ENCODE measurements at places on chromosomes 7 and 10.

GRCh38 chr7:140455743-140456142, 23.6 kb downstream of the MKRN1 start:
- no peak for DNase-seq

DNA sequence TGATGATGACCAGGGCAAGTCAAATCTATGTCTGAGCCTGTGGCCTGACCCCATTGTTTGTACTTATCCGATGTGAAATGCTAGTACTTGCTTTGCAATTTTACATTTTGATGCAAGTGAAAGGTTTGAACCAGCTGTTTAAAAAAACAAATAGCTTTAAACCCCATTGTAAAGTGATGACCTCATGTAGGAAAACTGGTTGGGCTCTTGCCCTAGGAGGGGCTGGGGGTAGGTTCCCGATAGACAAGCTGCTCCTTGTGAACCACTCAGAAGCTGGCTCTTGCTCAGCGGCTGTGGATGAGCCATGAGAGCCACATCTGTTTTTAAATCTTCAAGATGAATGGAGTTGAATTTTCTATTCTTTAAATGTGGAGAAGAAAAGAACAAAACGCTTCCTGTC, 185.3 kb downstream of the WDR11 start:
- no peak for DNase-seq

- DNase-seq, result no peak
Measured at GRCh38 chr7:151896086-151896485, 19.2 kb upstream of the PRKAG2 start.

DNA sequence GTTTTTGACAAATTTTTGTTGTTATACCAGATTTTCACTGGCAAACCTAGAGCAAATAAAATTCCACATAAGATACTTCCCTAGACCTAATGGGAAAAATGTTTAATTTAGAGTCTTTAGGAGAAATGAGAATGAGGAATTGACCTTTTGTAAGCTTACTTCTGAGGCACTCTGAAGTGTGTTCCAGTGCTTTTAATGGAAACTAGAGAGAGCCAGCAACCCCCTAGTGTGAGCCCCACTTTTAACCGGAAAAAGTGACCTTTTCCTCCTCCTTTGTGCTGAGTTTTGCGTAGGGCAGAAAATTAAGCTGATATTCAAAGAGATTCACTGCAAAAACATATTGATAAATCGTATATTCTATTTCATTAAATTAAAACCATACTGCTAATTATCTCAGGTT, 5.2 kb downstream of the IKZF1 start:
- no peak for DNase-seq

DNA sequence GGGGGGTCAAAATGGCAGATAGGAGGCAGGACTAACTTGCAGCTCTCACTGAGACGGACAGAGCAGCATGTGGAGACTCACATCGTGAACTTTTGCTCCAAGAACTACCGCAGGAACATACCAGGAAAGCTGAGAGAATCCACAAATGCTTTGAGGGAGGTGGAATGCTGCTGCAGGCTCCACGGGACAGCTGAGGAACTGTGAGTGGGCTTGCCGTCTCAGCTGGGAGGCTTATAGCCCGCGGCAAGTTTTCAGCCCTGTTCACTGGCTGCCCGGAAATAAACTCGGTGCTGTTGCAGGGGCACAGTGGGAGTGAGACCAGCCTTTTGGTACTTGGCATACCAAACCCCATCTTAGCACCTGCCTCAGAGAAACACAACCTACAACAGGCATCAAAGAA, 19.1 kb upstream of the WDR11 start:
- DNase-seq, result no peak

DNA sequence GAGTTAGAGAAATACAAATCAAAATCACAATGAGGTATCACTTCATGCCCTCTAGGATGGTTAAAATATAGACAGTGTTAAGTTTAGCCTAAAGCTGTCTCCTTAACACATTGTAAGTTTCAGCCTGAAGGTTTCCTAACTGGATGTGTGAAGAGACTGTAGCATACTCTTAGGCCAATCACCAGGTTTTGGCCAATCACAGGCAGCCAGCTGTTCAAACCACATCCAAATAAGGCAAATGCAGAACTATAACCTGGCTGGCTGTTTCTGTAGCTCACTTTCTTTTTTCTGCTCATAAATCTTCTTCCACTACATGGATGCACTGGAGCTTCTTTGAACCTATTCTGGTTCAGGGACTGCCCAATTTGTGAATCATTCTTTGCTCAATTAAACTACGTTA, 19.7 kb downstream of the ESYT2 start:
- DNase-seq, result no peak

- DNase-seq, result no peak
Measured at GRCh38 chr7:107643938-107644308, 16.7 kb upstream of the SLC26A4 start.

GRCh38 chr10:12907656-12908055, 93.9 kb downstream of the CCDC3 start:
- no peak for DNase-seq

DNA sequence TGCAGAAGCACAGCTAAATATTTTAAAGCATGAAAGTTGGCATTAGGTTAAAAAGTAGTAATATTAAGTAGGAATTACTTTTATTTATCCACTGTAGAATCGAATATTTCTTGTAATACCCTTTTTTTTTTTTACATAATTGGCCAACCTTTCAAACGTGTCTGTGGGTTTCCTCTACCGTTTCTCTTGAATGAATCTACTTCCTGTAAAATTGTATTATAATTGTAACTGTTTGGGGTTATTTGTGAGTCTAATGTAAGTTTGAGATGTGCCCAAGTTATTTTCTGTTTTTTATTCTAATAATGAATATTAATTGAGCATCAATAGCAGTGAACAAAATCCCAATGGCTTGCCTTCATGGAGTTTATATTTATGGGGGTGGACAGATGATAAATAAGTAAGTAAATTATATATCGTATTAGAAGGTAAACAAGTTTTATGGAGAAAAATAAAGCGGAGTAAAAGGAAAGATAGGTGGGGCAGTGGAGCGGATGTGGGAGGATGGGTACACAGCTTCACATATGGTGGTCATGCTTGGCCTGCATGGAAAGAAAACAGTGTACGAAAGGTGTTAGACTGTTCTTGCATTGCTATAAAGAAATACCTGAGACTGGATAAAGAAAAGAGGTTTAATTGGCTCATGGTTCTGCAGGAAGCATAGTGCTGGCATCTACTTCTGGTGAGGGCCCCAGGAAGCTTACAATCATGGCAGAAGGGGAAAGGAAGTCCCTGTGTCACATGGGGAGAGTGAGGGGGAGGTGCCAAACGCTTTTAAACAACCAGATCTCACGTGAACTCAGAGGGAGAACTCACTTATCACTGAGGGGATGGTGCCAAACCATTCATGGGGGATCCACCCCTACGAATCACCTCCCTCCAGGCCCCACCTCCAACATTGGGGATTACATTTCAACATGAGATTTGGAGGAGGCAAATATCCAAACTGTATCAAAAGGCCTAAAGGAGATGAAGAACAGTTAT, 5.4 kb downstream of the TSPAN13 start:
- no peak for DNase-seq

GRCh38 chr10:51877636-51878035, 178.2 kb upstream of the CSTF2T start:
- no peak for DNase-seq

GRCh38 chr7:469563-469961, 50.1 kb downstream of the PDGFA start:
- no peak for DNase-seq

DNA sequence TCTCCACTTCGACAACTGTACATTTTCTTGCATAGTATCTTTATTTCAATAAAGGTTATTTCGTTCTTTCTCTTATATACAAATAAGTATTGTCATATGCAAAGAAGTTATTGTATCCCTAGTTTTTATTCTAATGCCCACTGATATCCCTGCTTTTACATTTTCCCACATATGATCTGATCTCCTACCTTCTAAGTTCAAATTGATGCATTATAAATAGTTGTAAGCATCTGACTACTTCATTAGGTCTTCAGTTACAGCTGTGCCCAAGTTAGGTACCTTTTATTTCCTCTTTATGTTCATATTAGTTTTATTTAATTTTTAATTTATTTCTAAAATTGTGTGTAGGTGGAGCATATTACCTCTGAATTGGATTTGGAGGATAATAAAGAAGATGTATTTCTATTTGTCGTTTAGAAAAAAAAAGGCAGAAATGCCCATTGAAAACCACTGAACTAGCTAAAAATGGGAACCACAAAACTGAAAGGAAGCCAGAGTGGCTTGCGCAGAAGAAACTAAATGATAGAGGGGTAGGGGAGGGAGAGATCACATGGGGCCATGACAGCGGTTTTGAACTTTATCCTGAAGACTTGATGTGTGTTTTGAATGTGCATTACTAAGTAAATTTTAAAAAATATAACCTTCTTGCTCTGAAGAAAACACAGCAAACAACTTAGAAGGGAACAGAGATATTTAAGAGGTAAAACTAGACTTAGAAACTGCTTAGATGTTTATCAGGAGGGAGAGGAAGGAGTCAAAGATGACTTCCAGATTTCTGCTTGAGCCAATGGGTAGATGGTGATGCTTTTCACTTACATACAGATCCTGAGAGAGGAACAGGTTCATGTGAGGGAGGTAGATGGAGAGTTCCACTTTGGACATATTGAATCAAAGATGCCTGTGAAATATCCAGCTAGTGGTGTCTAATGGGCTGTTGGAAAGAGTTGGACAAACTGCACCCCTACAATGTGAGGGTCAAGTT, 9.3 kb upstream of the ZC3HAV1L start:
- no peak for DNase-seq

DNA sequence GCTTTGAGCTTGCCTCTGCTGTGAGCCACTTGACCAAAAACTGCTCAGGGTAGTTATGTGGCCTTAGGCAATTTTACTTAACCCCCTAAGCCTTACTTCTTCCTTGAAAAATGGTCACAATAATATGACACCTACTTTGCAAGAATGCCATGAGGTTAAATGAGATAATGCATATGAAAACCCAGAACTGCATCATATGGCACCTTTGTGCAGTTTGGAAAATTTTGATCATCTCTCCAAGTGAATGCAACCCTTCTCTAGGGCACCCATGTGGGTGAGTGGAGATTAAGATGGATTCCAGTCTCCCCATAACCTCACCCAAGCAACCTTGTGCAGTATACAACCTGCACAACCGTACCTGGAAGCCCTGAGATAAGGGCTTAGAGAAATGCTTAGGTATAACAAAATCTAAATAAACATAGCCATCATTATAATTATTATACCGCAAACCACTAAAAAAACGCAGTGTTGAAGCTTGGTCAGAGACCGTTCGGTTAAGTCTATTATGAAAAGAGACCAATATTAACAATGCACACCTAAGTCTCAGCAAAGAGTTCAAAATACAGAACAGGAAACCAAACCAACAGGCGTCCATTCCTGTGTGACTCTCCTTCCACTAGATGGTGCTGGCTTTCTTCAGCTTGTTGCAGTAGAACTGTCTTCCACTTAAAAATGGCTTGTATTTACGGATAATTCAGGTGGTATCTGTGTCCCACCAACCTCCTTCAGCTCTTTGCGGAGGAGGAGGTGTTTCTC, 21.0 kb upstream of the ASB15 start:
- no peak for DNase-seq

DNA sequence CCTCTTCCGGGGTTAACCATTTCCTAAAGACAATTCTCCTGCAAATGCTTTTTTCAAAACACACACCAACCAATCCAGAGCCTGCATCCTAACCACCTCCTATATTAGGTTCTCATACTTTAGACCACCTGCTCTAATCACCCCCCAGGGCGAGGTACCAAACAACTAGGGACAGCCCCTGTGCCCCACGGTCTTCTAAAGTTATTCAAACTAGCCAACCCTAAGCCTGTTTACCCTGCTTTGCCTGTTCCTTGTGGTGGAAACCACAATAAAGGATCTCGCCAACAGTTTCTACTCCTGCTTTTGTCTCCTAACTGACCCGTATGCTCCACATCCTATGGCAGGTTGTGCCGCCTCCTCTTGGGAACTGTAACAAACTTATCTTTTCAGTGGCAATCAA, 21.1 kb downstream of the SP4 start:
- no peak for DNase-seq

DNA sequence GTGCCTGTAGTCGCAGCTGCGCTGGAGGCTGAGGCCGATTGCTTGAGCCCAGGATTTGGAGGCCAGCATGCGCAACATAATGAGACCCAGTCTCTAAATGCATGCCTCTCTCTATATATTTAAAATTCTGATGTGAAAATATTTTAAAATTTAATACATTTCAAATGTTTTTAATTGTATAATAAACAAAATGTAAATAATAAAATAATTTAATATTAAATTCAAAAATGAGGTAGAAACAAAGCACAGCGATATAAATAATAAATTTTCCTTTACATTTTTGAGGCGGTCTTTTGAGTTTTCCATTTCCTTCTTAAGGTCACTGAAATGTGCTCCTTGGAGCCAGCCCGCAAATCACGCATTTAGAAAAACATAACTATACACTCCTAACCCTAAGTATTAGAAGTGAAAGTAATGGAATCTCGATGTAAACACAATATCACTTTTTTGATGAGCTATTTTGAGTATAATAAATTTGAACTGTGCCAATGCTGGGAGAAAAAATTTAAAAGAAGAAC, 523 bp upstream of the CDK1 start:
- no peak for DNase-seq

Measured in NCI-H524 (cell line).